ENCODE measurements at places on chromosomes 1 and 21.
A peak's percentile ranks its signal among the peaks of the same experiment; 100 is the strongest.

DNA sequence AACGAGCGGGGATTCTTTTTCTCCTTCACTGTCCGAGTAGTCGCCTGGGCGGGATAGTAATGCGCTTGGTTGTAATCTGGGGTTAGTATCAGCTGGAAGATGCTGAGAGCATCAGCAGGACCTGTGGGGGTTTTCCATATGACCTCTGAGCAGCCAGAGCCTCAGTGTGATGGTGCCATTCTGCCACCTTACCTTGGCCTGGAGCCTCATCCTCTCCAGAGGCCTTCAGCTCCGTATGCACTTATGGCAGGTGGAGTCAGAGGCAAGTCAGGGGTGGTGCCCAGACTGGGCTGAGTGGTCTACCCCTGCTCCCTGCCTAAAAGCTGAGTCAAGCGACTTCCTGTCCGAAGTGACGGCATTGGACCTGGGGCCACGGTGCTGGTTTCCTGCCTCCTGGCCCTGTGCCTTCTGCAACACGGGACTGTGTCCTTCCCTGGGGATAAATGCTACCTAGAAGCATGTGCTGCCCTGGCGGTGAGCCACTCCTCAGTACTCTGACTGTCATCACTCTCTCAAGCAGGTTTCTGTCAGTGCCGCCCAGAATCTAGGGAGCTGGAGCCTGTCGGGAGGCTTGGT lies 24.7 kb downstream of the TENT5C start:
- no peak for DNase-seq

DNA sequence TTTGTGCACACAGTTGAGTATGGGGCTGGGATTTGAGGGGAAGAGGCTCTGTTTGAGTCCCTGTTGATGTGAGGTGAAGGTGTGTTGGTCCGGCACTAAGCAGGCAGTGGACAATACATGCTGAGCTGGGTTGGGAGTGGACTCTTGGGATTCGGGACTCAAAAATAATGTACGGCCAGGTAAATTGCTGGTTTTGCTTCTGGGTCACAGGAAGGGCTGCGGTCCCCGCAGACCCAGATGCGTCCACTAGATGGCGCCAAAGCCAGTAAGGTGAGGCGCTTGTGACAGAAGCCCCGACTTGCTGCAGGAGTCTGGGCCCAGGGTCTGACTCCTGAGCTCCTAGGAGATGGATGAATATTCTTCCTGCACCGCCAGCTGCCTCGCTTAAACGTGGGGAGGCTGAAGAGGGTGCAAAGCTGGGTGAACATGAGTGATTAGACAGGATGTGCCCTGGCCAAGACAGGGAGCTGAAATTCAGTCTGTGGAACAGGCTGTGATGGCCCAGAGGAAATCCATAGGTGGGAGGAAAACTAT lies 61.4 kb downstream of the ACBD3 start:
- DNase-seq = peak; percentile 92

DNA sequence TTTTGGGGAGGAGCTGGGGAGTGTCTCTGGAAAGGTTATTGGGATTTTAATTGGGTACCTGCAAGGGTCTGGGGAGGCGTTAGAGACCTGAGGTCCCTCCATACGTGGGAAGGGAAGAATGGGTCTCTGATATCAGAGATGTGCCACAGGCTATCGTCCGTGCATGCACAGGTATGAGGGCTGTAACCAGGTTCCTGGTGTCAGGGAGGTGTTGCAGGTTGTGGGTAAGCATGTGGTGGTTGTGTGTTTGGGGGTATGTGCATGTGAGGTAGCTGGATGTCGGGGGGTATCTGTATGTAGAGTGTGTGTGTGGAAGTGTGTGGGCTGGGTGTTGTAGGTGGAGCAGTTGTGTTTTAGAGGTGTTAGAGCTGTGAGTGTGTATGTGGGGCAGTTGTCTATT lies 8.3 kb downstream of the AHDC1 start:
- no peak for DNase-seq

GRCh38 chr1:155008015-155008941 lies 5.7 kb downstream of the ZBTB7B start:
- no peak for DNase-seq

Measured in OCI-M1 (cell line).